ENCODE measurements at places on chromosomes 3 and 15.

- DNase-seq = no peak
Observed at GRCh38 chr3:32817257-32817557, 590 bp upstream of the TRIM71 start.

- DNase-seq = no peak
Observed at GRCh38 chr15:66294932-66295235, 1.5 kb downstream of the DIS3L start.

DNA sequence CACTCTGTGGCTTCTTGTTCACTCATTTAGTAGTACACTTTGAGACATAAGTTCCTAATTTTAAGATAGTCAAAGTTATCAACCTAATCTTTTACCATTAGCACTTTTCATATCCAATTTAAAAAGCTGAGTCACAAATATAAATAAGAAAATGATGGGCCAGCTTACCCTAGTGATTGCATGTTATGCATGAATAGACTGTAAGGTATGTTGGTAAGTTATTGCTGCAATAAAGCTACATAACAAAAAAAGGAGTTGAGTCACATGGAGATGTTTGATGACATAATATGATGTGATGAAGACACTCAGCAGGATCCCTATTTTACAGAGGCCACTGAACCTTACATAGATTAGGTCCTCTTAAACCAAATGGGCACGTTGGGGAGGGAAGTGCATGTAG is 161.3 kb downstream of the OCA2 start:
- DNase-seq = no peak

DNA sequence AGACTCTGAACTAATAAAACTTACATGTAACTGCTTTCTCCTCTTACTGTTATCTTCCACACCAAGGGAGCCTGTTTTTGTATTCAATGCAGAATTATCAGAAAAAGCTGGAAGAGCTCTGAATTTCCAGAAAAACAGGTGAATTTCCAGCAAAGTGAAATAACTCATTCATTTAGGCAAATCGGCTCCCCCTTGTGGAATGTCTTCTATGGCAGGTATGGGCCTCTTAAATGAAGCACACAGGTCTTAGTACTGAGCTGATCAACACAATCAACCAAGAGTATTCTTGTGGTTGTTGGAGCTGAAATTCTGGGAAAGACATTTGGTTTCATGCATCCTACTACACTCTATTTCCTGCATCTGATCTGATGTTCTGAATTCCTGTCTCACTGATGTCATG is 31.0 kb upstream of the PTPRG start:
- DNase-seq = no peak

DNA sequence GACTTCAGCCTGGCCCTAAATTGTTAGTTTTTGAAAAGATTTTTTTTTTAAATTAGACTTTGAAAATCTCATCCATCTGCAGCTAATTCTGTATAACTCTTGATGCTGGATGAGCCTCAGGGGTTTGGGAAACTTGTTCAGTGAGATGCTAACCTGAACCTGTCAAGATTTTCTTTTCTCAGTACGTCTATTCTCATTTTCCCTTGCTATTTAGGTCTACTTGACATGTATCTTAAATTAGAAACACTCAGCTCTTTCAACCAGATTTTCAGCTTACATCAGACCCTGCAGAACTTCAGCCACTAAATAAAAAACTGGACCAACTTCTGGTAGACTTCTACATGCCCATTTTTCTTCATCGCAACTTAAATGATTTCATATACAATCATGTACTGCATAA is 61.4 kb downstream of the MFSD1 start:
- DNase-seq = no peak

DNA sequence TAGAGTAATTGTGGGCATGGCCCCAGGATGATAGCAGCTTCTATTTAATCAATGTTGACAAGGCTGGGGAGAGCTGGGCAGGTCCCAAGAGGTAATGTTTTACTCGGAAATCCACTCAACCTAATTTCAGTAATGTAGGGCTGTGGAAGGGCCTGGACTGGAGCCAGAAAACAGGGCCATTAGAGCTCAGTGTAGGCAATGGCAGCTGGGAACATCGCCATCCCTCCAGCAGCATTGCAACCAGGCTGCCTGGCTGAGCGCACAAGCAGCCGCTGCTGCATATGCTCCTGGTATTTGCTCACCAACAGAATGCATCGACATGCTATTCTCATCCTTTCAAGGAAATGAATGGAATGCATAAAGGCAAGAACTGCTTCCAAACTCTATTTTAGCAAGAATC is 90.0 kb downstream of the GAP43 start:
- no peak for DNase-seq
